Kasumi-1 (cell line): ENCODE measurements at places on chromosomes 5 and 9.

DNA sequence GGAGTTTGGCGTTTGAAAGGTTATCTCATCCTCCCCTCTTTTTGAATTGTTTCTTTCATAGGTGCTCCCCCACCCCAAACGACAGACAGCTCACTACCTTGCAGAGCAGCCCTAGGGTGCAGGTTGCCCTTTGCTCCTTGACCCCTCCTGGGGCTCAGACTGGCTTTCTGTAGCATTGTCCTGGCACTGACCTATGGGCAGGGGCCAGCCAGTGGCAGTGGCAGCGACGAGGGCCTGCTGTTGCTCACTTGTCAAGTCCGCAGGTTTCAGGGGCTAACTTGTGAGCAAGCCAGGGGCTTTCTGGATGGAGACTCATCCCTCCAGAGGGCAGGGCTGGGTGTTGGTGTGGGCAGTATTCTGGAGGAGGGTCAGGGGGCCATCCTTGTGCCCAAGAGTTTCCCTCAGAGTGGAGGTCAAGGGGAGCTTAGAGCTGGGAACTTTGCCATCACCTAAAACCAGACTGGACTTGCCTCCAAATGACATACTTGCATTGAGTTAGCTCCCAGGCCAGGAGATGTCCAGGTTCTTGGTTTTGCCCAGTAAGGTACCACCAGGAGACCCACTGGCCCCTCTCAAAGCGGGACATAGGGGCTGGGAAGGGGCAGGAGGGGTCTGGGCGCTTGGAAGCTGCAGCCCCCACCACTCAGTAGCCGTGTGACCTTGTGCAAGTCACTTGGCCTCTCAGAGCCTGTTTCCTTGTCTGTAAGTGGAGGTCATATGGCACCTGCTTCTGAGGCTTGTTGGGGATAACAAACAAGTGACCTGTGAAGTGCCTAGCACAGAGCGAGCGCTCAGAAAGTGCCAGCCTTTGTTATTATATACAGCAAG lies 53.5 kb upstream of the CDKN2AIPNL start:
- no peak for DNase-seq

DNA sequence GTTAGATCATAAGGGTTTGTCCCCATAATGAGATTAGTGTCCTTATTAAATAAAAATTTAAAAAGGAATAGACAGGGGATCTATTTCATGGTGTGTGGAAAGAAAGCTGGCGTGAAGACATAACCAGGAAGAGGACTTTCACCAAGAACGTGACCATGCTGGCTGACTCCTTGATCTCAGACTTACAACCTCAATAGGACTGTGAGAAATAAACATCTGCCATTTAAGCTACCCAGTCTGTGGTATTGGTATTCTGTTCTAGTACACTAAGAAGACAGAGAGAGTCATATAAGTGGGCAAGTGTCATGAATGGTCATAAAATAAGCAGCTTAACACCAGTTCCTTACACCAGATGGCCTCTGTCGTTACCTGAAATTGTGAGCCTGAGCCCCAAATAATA lies 259.4 kb upstream of the CCNG1 start:
- no peak for DNase-seq

DNA sequence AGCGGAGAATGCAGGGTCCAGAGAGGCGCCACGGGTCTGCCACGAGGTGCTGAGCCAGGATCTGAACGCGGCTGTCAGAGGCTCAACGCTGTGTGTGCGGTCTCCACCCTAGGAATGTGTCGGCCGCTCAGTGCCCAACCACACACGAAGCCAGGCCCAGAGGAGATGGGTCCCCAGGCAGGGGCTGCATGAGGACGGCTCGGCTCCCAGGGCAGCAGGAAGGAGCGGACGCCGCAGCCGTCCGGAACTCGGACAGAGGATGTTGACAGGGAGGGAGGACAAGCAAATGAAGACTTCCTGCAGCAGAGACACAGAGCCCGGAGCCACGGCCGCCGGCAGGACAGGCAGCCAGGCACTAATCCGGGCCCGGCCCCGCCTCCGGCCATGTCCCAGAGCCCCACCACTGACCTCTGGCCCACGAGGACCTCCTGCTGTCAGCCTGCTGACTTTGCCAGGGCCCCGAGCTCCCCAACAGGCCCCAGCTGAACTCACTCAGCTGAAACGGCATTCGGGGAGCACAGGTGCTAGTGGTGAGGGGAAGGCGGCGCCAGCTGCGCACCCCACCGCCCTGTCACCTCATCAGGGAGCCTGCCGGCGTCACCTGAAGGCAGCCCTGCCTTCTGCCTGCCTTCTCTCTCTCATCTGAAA lies 12.7 kb downstream of the VAV2 start:
- no peak for DNase-seq

- no peak for DNase-seq
These were observed 11.4 kb downstream of the ADGRV1 start for GRCh38 chr5:90570034-90570433.

DNA sequence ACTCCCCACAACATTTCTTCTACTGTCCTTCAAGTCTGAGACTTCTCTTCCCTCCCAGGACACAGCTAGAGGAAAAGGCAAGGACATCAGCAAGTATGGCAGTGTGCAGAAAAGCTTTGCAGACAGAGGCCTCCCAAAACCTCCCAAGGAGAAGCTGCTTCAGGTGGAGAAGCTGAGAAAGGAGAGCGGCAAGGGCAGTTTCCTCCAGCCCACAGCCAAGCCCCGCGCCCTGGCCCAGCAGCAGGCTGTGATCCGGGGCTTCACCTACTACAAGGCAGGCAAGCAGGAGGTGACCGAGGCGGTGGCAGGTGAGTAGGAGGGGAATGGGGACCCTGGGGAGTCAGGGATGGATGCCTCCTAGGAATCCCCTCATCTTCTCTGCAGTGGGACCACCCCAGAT lies 24.4 kb downstream of the OLFML2A start:
- DNase-seq: no peak

GRCh38 chr9:129036923-129037766 lies 719 bp downstream of the MIGA2 start:
- DNase-seq: no peak

GRCh38 chr9:80156756-80157472 lies 585.1 kb downstream of the TLE4 start:
- no peak for DNase-seq

DNA sequence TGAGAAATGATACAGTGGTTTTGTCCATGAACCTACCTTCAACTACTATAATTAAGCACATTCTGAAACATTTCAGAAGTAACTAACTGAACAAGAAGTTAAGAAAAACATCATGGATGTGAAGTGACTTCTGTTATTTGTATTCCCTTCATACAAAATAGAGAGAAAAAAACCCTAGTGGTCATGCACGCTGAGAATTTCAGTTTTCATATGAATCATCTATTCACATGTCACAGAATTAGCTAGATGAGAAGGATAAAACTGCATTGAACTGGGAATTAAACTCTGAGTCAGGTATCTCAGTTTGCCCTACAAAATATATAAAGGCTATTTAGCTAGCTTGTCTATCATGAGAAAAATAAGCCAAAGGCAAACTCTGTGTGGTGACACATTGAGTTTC lies 451.8 kb upstream of the FTMT start:
- no peak for DNase-seq

- no peak for DNase-seq
These were observed 87.2 kb upstream of the DMRT1 start for GRCh38 chr9:754150-754931.

DNA sequence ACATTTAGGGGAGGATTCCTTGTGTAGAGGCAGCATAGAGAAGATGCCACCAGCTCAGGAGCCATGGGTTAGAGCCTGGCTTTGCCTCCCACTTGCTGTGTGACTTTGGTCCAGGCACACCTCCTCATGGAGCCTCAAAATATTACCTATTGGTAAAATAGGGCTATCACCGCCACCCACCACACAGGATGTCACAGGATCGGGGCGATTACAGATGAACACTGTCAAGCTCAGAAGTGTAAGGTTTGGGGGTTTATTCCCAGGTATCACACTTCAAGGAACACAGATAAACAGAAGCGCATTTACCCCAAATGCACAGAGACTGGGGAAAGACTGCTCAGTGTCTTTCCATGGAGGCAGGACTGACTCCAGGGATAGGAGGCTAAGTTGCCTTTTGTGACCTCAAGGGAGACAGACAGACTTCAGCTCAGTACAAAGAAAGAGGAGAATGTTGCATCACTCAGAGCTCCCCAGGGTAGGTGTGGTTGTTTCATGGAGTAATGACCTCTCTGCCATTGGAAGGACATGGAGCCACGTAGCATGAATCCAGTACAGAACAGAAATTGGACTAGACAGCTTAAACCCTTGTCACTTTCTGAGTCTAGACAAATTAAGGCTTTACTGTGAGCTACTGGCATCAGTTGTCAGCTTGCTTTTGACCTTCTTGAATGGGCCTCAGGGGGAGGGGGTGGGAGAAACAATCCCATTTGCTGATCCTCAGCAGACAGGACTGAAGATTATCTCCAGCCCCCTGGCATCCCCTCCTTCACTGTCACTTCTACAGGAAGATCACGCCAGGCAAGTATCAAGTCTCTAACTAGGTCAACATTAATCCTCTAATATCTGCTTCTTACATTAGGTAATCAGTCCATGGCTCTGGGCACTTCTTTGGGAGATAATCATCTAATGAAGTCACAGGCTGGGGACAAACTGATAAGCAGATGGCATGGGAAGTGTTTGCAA lies 6.5 kb downstream of the TRAF1 start:
- DNase-seq: no peak

GRCh38 chr9:15433661-15434060 lies 11.0 kb downstream of the SNAPC3 start:
- no peak for DNase-seq

DNA sequence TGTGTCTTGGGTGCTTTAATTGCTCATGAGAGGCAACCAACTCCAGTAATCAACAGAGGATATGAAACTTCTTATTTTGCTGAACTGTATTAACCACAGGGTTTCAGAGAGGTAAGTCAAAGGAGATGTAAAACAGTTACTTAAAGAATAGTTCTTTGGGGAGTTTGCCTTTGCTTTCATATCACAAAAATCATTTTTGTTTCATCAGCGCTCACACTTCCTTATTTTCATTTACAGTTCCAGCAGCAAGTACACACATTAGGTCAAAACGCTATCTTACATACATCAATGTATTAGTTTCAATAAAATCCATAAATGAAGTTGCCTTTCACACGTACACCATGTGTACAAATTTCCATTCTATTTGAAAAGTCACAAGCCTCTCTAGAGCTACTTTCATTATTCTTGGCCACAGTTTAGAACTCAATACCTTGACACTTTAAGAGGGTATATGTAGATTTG lies 50.1 kb downstream of the ST8SIA4 start:
- DNase-seq: no peak

- DNase-seq: no peak
These were observed 28.7 kb downstream of the COL27A1 start for GRCh38 chr9:114184071-114184470.

GRCh38 chr5:72245951-72246532 lies 74.0 kb downstream of the MRPS27 start:
- DNase-seq: peak; percentile 87

GRCh38 chr9:9004810-9005209 lies 1205.2 kb upstream of the DMAC1 start:
- no peak for DNase-seq

DNA sequence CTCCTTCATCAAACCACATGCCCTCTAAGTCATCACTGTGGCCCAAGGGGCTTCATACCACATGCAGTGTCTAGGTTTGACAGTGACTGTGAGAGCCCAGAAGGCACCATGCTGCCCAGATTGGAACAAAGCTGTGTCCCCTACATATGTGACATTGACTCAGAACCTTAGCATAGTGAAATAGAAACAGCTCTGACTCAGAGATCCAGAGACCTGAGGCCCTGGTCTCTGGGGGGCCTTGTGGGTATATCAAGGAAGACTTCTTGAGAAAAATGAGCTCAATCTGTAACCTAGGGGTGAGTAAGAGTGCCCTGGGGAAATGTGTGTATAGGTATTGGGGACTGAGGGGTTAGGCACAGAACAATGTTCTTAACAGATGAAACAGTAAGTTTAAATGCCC lies 7.1 kb upstream of the ENTREP1 start:
- DNase-seq: no peak

DNA sequence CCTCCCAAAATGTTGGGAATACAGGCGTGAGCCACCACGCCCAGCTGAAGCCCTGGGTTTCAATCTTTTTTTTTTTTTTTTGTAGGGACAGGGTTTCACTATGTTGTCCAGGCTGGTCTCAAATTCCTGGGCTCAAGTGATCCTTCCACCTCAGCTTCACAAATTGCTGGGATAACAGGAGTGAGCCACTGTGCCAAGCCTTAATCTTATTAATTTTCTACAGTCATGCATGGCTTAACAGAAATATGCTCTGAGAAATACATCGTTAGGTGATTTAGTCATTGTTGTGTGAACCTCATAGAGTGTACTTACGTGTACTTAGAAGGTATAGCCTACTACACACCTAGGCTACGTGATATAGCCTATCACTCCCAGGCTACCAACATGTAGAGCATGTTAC lies 31.0 kb downstream of the GLDC start:
- no peak for DNase-seq

DNA sequence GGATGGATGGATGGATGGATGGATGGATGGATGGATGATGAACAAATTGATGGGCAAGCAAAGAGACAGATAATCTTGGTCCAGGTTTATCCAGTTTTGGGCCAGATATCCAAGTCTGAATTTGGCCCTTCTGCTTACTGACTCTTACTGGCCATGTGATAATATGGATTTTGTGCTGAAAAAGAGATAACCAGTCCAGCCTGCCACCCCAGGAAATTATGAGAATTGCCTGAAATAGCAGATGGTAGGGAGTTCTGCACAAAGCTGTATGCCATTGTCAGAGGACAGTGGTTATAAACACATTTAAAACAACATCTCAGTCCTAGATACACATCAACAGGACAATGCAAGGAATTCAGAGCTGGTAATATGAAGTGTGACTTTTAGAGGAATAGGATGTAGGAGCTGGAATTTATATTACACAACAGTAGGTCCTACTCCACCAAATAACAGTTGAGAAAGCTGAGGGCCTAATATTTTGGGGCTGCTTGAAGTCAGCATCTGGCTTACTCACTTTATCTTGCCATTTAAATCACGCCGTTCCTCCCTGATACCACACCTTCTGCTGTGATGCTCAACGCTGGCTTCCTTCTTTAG lies 9.0 kb upstream of the FAT2 start:
- DNase-seq: no peak

DNA sequence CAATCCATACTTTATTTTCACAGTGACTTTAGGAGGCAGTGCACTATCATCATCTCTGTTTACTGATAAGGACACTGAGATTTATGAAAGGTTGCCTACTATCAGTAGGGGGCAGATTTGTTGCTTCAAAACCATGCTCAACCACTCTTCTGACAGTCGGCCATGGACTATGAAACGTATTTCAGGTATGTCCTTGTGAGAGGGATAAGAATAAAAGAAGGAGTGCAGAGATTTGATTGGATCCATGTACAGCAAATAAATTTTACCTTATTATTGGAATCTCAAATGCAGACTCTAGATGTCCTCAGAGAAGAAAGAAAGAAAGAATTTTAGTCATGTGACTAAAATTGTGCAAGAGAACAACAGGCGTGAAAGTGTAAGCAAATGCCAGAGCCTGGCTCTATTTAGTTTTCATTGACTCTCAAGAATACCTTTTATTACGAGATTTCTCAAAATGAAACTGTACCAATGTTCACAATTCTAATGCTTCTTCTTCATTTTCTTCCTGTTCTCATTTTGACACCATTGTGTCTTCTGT lies 296.6 kb upstream of the RASA1 start:
- no peak for DNase-seq

GRCh38 chr9:115930472-115930871 lies 223.1 kb upstream of the PAPPA start:
- no peak for DNase-seq

GRCh38 chr5:67051164-67051563 lies 145.4 kb downstream of the CD180 start:
- no peak for DNase-seq

GRCh38 chr5:132190161-132190817 lies 37.4 kb downstream of the P4HA2 start:
- peak; percentile 97 for DNase-seq

GRCh38 chr9:125233678-125234077 lies 7.5 kb downstream of the HSPA5 start:
- no peak for DNase-seq
